Type B pancreatic cell (in vitro differentiated cells): ENCODE measurements at places on chromosomes 3 and 15. TPM values are rescaled to one million over a fixed set of nuclear protein-coding genes. Genes with fewer than 3 reads are reported as not detected.

GRCh38 chr15:66404532-66404931 lies 17.8 kb downstream of the MAP2K1 start:
- DNase-seq, result no peak

DNA sequence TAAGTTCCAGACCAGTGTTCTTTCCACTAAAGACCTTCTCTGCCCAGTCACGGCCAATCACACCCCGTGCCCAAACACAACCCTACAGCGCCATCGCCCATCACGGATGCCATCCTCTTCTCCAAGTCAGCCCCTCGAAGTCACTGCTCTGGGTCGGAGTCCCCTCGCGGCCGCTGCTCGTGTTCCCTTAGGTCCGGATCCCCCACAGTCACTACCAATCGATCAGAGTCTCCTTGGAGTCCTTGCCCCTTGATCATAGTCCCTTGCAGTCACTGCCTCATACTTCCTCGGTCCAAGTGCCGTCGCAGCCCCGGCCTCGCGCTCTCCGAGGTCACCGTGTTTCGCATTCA lies 461 bp downstream of the PCYT1A start:
- DNase-seq, result no peak

DNA sequence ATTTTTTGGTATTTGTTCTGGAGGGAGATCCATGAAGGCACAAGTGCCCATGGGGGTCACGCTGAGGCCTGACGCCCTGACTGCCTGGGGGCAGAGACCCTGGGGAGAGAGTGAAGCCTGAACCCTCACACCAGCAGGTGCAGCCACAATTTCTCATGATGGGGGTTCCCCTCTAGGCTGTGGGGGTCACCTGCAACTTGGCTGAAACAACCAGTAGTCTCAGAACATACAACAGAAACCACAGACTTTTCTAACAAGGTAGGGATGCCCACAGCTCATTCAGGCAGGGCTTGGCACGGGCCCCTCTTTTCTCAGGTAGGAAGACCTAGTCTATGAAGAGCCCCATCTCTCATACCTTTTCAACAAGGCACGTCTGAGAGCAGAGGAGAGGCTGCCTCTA lies 245.1 kb downstream of the ADAMTS17 start:
- peak; percentile 29 for DNase-seq

DNA sequence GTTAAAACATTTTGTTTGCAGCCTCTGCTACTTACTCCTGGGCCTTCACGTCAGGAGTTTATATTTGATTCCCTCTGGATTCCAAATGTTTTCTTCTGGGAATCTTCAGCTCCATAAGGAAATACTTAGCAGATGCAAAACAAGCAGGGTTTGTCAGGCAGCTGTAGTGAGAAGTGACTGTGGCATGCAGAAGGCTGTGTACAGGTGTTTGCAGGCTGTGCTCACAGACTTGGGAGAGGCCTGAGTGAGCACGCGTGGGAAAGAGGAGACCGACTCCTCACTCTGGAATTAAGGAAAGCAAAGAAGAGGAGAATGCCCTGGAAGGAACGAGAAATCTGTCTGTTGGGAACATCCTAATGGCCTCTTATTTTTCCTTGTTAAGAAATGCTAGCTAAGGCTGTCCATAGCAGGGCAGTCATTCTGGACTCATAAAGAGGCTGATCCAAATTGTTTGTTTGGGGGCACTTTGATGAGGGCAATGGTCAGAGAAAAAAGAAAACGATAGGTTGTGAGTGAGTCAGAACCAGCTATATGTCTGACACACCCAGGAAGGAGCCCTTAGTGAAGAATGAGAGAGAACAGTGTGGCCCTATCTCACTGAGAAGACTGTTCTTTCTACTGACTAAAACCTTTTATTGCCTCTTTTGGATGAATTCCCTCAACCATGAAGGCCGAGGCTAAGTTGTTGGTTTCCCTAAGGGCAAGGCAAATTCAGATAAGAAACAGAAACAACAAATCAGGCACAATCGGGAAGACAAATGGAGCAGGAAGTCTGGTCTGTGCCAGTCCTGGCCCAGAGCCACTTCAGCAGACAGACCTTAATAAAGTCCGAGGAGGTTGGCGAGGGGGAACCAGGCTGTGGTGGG lies 82.6 kb downstream of the TGFBR2 start:
- DNase-seq, result no peak

DNA sequence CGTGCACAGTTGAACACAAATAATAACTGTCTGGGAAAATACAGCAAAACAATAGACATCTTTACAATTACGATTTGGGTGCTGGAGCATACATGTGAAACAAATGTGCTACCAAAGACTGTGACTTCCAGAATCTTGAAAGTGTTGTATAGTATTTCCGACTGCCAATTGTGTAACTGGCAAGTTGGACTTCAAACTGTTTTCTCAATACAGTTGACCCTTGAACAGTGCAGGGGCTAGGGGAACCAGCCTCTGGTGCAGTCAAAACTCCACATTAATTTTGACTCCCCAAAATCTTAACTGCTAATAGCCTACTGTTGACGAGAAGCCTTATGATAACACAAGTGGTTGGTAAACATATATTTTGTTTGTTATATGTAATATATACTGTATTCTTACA lies 904.2 kb downstream of the EPHA3 start:
- no peak for DNase-seq

DNA sequence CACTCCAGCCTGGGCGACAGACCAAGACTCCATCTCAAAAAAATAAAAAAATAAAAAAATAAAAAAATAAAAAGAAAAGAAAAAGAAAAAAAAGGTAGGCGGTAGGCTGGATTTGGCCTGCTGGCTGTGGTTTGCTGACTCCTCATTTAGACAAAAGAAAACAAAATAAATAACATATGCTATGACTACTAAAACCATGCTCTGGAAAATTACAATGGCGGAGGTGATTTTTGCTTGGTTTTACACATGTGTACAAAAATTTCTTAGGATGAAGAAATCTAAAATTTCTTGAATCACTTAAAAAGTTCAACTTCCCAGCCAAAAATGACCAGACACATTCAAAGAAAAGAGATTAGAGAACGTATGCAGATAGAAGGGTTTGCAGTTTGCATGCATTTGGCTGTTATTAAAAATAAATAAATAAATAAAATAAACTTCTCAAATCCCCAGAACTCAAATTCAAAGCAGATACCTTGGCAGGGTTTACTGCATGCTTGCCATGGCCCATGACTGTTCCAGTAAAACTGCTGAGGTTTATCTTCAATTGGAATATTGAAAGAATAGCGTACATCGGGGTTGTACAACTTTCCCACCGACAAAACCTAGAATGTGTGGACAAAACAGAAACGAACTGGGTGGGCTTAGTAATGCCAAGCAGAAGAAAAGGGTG lies 65.9 kb downstream of the ADAMTS9 start:
- no peak for DNase-seq

- DNase-seq, result no peak
Observed at GRCh38 chr3:128707928-128708494, 18.0 kb upstream of the RAB7A start.

DNA sequence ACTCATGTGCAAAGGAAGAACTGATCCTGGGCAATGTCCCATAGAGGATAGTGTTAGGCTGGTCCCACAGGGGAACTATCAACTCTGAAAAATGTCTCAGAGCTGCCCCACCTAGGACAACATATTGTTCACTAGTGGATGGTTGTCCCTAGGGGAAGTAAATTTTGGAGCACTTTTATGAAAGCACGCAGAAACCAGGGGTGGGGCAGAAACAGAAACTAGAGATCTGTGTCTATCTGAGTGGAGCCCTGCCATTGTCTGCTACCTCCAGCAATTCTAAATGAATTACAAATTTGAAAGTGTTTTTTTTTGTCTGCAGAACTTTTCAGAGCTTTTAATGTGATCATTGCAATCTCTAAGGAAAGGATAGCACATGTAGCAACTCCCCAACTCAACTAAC lies 357.1 kb upstream of the PROK2 start:
- no peak for DNase-seq

DNA sequence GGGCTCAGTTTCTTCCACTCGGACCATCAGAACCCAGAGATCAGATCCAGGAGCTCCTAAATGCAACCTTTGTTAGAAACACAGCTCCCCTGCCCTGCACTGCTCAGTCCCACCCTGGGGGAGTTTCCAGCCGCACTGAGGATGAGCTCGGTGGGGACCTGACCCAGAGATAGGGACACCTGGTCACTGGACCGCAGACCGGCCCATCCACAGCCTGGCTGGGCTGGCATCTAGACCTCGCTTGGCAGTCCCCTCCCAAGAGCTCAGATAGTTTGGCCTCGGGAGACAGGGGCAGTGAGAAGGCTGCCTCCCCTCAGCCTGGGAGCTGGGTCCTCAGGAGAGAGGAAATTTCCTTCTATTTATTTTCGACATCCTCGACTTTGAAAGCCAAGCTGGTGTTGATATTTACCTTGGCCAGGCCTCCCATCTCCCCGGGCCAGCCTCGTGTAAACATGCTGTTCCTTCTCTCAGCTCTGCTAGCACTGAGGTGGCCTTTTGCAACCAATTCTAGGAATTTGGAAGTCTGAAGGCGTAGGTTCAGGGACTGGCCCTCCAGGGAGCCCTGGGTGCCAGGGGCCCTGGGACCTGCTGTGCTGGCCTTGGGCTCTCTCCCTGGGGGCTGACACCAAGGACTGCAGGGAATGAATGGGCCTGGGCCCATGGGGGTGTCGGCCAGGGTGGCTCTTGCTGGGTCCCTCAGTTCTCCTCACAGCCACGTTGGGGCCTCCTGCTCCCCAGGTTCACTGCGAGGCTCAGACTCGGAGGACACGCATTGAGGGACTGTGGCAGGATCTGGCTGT lies 90.1 kb downstream of the VGLL4 start:
- DNase-seq, result no peak

GRCh38 chr3:85533586-85533985 lies 574.8 kb downstream of the CADM2 start:
- DNase-seq, result no peak

DNA sequence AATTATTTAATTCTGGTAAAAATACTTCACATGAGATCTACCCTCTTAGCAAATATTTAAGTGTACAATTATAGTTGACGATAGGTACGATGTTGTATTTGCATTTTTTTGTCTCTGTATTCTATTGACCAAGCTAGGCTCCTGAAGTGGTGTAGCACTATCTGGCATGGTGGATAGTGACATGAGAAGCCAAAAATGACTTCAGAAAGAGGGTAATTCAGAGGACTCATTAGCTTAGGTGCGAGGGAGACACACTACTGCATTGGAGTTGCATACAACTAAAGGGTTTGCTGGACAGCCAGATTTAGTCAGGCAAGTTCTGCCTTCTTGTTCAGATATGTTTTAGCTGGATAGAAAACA lies 50.6 kb downstream of the KBTBD8 start:
- no peak for DNase-seq

DNA sequence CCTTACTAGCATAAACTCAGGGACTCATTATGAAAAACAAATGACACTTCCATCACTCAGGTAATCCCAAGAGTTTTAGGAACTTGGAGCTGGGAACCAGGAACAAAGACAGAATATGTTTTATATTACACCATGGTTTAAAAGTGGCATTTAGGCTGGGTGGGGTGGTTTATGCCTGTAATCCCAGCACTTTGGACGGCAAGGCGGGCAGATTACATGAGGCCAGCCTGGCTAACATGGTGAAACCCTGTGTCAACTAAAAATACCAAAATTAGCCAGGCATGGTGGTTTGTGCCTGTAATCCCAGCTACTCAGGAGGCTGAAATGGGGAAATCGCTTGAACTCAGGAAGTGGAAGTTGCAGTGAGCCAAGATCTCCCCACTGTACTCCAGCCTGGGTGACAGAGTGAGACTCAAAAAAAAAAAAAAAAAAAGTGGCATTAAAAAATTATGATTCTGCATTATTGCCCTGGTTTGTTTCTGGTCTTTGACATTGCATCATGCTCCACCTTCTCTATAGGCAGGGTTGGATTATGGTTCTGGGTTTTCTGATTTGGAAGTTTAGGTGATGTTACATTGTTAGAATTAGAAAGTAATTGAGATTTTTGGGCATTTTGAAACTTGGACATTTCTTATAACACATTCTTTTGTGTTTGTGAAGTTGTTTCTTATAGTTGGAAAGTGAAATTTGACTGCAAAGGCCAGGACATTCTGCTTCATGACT lies 19.0 kb downstream of the SQOR start:
- DNase-seq, result no peak

GRCh38 chr3:161322781-161323568 lies 48.3 kb downstream of the SPTSSB start:
- DNase-seq, result no peak

DNA sequence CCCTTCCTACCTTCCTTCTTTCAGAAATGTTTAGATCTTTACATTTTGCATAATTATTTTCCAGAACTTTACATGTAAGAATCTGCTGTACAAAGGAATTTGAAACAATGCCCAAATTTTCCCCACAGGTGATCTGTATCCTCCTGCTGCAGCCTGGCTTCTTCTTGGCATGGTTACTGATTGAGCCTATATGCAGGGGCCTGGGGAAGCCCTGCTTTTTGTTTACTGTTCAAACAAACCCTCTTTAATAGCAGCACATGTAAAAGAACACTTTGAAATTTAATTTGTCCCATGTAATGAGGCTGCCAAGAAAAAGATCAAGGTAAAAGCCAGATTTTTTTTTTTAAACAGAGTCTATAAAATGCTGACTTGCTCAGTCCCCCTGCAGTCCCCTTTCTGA lies 432.2 kb downstream of the TUSC7 start:
- no peak for DNase-seq

- no peak for DNase-seq
Observed at GRCh38 chr15:67462875-67463274, 58.1 kb upstream of the C15orf61 start.

DNA sequence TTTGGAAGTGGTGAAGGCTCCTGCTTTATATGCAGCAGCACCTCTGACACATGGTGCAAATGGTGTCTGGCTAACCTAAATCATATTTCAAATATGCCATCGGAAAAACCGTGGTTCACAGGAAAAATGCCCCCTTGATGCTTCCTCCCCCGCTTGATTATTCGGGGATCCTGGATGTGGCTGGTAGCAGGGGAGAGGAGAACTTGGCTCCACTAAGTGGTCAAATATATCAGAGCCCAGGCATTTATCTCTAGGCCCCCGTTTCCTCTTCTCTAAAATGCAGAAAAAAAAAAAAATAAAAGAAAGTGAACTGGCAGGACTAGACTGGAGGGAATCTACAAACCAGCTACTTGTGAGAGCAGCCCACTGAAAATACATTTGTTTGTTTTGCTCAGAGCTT lies 18.2 kb upstream of the ATP2B2 start:
- DNase-seq, result no peak

The IL20RB gene
- total RNA-seq, result 0.31 and 0.56 TPM in 2 replicates

The GABRR3 gene
- total RNA-seq, result not detected in 2 replicates

The KIF15 gene
- total RNA-seq, result 5.7 and 24.8 TPM in 2 replicates

The CCNB2 gene
- 24.6 and 63.0 TPM in 2 replicates for total RNA-seq

The FBXO40 gene
- not detected in 2 replicates for total RNA-seq

The CYP11A1 gene
- 0.80 and 1.0 TPM in 2 replicates for total RNA-seq

The FAM174B gene
- total RNA-seq, result 33.2 and 41.4 TPM in 2 replicates

The NEK11 gene
- 5.7 and 13.8 TPM in 2 replicates for total RNA-seq

The SLC9C1 gene
- total RNA-seq, result 0.48 and 0.99 TPM in 2 replicates

The HYAL2 gene
- 46.6 and 52.5 TPM in 2 replicates for total RNA-seq

The XIRP1 gene
- 0.12 TPM in 1 of 2 replicates, not detected in the other for total RNA-seq

The U2SURP gene
- total RNA-seq, result 85.7 and 129 TPM in 2 replicates

The ADAMTSL3 gene
- 1.9 and 2.4 TPM in 2 replicates for total RNA-seq

The BLM gene
- total RNA-seq, result 8.5 and 21.5 TPM in 2 replicates

The PLA2G4D gene
- total RNA-seq, result not detected in 2 replicates
